ENCODE measurements at places on chromosomes 16 and 17.
A peak's percentile ranks its signal among the peaks of the same experiment; 100 is the strongest.

DNA sequence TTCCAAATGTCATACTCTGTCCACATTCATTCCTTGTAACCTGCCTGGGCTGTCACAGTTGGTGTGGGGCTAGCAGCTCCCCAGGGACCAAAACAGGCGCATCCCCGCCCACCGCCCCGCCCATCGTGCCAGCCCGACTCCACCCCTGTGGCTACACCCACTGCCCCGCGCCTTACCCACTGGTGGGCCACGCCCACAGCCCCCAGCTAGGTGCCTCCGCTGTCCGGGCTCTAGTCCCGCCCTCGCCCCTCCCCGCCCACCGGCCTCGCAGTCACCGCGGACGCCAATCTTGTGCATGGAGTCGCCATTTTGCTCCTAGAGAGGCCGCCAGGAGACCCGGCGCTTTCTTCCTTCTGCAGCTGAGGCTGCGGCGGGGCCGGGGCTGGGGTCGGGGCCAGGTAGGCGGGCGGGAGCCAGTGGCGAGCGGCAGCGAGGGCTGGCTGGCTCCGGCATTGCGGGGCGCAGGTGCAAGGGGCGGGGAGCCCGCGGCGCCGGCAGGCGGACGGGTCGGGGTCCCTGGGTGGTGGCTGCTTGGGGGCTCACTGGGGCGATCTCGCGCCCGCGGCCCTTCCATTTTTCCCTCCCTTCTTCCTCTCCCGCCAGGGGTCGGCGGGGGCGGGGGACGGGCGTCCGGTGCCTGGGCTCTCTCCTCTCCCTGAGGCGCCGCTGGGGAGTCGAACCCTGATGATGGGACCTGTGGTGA is at the start of gene PRPSAP2:
PRPSAP2 (plus strand) TSS at position 268 of the 703 bp plus-strand sequence. CDS start 7,703 bp downstream, outside the sequence.
- DNase-seq, result peak; percentile 96
- H3K4me1 ChIP-seq, result peaks cover 60% of the 10 kb centered on the region
- peak within 1 kb of the TSS; percentile 96 for H3K4me3 ChIP-seq
- no peaks in the 10 kb centered on the region for H3K36me3 ChIP-seq

DNA sequence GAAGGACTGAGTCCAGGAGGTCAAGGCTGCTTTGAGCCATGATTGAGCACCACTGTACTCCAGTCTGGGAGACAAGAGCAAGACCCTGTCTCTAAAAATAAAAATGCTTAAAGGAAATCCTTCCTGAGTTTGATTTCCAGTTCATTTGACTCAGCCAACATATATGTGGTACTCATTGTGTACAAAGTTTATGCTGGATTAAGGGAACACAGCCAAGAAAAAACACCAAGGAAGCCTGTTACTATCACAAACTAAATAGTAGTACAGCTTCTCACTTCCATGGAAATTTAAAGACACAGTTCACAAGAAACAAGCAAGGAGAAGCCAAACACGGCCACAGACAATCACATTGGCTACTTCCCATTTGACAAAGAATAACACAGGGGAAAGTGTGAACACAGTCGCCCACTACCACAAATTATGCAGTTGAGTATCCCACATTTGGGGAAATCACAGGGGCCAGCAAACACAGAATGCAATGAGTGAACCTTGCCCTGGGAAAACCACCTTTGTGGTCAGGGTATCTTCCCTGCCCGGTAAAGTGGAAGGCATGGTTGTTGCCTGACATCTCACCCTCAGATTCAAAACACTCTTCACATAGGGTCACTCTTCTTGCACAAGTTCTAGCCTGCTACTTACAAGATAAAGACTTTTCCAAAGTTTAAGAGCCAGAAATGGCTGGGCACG is 14.5 kb downstream of the TEX14 start:
- no peaks in the 10 kb centered on the region for H3K27me3 ChIP-seq
- no peak overlapping the region for H3K4me3 ChIP-seq
- DNase-seq, result no peak
- H3K36me3 ChIP-seq, result no peaks in the 10 kb centered on the region
- H3K27ac ChIP-seq, result no peak overlapping the region
- no peaks in the 10 kb centered on the region for H3K4me1 ChIP-seq

- peak overlapping the region; percentile 93 for H3K4me3 ChIP-seq
- no peaks in the 10 kb centered on the region for H3K27me3 ChIP-seq
- peaks cover 2% of the 10 kb centered on the region for H3K36me3 ChIP-seq
- H3K27ac ChIP-seq, result peak overlapping the region; percentile 44
Observed at GRCh38 chr17:73192206-73192893, 505 bp upstream of the COG1 start.

- peak overlapping the region; percentile 88 for H3K4me3 ChIP-seq
- no peak overlapping the region for H3K27ac ChIP-seq
- DNase-seq, result no peak
- peaks cover 35% of the 10 kb centered on the region for H3K27me3 ChIP-seq
- peaks cover 17% of the 10 kb centered on the region for H3K36me3 ChIP-seq
Observed at GRCh38 chr17:8122422-8122923, 1.4 kb downstream of the HES7 start.

- no peaks in the 10 kb centered on the region for H3K4me1 ChIP-seq
- no peaks in the 10 kb centered on the region for H3K27me3 ChIP-seq
- no peak overlapping the region for H3K4me3 ChIP-seq
- no peak for DNase-seq
- no peak overlapping the region for H3K27ac ChIP-seq
- H3K36me3 ChIP-seq, result no peaks in the 10 kb centered on the region
Observed at GRCh38 chr16:14148016-14148415, 76.9 kb downstream of the MRTFB start.

- H3K4me1 ChIP-seq, result no peaks in the 10 kb centered on the region
- no peaks in the 10 kb centered on the region for H3K36me3 ChIP-seq
- DNase-seq, result no peak
Observed at GRCh38 chr17:31415004-31415454, 23.6 kb downstream of the RAB11FIP4 start.

GRCh38 chr16:68451676-68452075 is 3.4 kb upstream of the SMPD3 start:
- peaks cover 7% of the 10 kb centered on the region for H3K27me3 ChIP-seq
- H3K36me3 ChIP-seq, result no peaks in the 10 kb centered on the region
- DNase-seq, result no peak
- no peak overlapping the region for H3K4me3 ChIP-seq

- no peak overlapping the region for H3K27ac ChIP-seq
- DNase-seq, result no peak
- H3K4me1 ChIP-seq, result no peaks in the 10 kb centered on the region
- H3K36me3 ChIP-seq, result peaks cover 3% of the 10 kb centered on the region
- H3K4me3 ChIP-seq, result peak overlapping the region; percentile 6
Observed at GRCh38 chr17:48747445-48748363, 19.2 kb upstream of the HOXB13 start.

GRCh38 chr16:80081846-80082245 is 458.9 kb upstream of the DYNLRB2 start:
- no peaks in the 10 kb centered on the region for H3K4me1 ChIP-seq
- no peak overlapping the region for H3K4me3 ChIP-seq
- DNase-seq, result no peak
- H3K27me3 ChIP-seq, result no peaks in the 10 kb centered on the region

DNA sequence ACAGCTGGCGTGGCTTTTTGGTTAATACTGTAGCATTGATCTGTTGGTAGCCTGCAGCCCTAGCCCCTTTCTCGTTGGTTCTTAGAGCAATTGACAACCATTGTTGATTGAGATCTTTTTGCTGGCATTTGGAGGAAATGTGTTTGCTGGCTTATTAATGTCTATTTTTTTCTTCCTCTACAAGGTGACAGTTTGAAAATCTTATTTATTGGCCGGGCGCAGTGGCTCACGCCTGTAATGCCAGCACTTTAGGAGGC is 1.8 kb downstream of the ATXN2L start:
- H3K4me3 ChIP-seq, result peak overlapping the region; percentile 94
- peaks cover 56% of the 10 kb centered on the region for H3K36me3 ChIP-seq
- no peak for DNase-seq
- H3K27me3 ChIP-seq, result no peaks in the 10 kb centered on the region

All from activated T-cell treated with anti-CD3 and anti-CD28 coated beads, Interleukin-2, amount 50 U/mL, for 72 hours (primary cell).